ENCODE measurements at places on chromosomes 16 and 17. TPM values are rescaled to one million over a fixed set of nuclear protein-coding genes. Genes with fewer than 3 reads are reported as not detected.

The HS3ST3A1 gene
- total RNA-seq, result 9.9 TPM

The BFAR gene
- total RNA-seq, result 85.6 TPM

The SUZ12 gene
- 16.2 TPM for total RNA-seq

The TSR1 gene
- 59.9 TPM for total RNA-seq

The NT5M gene
- 2.2 TPM for total RNA-seq

The KRT32 gene
- total RNA-seq, result not detected

The TEDC2 gene
- total RNA-seq, result 6.2 TPM

Measured in subcutaneous preadipocyte (primary cell).